ENCODE measurements at places on chromosomes 13 and 19.

DNA sequence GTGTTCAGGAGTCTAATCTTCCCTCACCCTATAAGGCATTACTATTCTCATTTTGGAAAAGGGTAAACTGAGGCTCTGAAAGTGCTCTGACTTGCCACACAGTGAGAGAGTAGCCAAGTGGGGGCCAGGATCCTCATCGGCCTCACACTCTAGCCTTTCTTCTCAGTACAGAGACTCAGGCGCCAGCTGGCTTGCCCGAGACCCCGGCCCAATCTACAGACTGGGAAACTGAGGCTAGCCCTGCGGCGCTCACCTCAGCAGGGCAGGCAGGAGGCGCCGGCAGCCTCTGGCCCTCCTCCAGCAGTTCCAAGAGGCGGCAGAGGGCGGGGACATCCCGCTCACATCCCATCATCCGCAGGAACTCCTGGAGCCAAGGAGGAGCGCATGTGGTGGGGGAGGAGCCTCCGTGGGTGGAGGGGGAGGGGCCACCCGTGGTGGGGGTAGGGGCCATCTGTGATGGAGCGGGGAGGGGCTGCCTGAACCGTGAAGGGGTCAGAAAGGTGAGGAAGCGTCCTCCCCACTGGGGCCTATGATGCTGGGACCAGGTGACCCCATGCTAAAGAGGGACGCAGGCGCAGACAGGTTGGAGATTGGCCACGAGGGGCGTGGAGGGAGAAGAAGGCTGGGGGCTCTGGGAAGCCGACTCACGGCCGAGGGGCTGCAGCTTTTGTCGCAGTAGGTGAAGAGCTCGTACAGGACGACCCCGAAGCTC, 8.7 kb upstream of the INSL3 start:
- DNase-seq, result no peak

DNA sequence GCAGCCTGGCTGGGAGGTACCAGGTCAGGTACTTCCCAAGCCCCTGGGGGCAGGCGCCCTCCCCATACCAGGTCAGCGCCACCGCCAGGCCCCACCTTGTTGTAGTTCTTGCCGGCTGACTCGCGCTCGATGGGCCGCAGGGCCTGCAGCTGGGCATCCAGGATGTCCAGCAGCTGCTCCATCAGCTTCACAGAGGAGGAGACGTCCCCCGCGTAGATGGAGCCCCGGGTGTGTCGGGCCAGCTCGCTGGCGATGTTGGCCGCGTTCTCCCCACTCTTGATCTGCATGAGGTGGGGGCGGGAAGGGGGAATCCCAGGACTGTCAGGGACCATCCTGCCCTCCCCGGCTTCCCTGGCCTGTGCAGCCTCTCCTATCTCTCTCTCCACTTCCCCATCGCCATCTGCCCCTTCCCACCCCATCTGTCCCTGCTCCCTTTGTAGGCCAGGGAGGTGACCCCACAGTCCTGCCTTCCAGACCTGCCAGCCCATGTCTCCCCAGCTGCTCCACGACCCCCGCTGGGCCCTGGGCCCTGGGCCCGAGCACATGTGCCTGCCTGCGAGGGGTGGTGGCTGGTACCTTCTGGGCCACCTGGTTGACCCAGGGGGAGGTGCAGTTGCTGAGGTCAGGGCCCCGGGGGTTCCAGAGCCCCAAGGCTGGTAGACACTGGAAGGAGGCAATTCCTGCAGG, 23.8 kb upstream of the ASF1B start:
- DNase-seq, result no peak

DNA sequence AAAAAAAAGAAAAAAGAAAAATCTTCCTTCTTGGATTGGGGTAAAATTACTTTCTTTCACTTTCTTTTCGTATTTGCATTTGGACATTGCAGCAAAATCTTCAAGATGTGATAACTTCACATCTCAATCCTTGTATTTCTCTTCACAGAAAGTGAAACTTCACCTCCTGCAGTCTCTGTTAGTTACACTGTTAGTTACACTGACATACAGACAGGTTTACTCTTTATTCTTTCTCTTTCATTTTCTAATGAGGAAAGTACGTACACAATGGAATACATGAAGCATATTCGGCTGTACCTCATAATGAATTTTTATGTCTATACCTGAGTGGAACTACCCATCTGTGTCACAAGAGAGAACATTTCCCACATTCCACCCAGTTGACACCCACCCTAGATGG, 459.1 kb upstream of the GPC6 start:
- no peak for DNase-seq

- DNase-seq, result no peak
Measured at GRCh38 chr13:52751196-52751595, 11.6 kb upstream of the CNMD start.

GRCh38 chr19:33291623-33292534, 10.5 kb downstream of the CEBPA start:
- DNase-seq, result no peak

DNA sequence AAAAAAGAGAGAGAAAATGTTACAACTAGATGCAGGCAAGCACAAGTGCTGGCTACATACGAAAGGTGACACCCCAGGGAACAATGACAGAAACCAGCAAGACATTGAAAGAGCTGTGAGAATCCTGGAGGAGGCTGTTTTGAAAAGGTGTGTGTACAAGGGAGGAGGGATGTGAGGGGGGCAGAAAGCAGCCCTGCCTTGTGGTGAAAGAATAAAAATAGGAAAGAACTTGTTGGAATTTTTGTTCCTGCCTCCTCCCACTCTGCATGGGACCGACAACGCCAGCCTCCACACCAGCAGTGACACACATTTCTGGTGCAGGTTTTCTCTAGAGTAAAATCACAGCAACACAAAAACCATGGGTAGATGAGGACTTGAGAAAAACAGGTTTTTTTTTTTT, 1258.6 kb downstream of the PCDH9 start:
- DNase-seq, result no peak

DNA sequence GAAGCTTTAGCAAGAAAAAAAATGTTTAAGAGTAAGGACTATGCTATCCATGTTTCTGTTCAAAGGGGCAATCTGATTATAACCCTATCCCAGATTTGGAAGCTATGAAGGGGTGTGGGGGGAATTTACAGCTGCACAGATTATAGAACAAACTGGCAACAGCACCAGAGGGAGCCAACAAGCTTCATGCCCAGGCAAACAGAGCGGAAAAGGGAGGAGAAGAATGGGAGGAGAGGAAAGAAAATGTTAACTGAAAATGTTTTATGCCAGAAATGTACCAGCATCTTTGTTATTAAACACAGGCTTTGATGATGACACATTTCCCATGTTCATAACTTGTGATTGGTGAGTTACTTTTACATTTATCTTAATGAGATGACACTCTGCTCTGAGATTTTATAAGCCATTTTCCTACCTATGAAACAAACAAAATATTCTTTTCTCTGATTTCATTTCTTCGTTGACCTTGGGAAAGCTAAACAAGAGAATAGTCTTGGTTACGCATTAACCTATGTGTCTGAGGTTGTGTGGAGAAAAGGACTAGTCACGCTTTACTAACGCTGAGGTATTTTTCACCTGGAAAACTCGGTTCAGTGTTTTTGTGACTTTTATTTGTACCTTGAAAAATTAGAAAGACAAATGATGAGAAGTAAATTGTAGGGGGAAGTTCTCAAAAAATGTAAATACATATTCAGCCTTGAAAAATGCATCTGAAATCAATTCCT, 235.8 kb upstream of the MIR17HG start:
- DNase-seq, result no peak

DNA sequence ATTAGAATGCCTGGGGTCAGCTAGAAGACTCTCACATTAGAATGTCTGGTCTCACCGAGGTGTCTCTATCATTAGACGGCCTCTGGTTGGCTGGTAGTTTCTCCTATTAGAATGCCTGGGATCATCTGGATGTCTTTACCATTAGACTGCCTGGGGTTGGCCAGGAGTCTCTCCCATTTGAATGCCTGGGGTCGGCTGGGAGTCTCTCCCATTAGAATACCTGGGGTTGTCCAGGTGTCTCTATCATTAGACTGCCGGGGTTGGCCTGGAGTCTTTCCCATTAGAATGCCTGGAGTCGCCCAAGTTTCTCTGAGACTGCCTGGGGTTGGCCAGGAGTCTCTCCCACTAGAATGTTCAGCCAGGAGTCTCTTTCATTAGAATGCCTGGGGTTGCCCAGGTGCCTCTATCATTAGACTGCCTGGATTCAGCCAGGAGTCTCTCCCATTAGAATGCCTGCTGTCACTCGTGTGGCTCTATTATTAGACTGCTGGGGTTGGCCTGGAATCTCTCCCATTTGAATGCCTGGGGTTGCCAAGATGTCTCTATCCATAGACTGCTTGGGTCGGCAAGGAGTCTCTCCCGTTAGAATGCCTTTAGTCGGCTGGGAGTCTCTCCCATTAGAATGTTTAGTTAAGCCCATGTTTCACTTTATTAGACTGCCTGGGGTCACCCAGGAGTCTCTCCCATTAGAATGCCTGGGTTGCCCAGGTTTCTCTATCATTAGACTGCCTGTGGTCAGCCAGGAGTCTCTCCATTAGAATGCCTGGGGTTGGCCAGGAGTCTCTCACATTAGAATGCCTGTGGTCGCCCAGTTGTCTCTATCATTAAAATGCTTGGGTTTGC, 1467.8 kb downstream of the UQCRFS1 start:
- no peak for DNase-seq

DNA sequence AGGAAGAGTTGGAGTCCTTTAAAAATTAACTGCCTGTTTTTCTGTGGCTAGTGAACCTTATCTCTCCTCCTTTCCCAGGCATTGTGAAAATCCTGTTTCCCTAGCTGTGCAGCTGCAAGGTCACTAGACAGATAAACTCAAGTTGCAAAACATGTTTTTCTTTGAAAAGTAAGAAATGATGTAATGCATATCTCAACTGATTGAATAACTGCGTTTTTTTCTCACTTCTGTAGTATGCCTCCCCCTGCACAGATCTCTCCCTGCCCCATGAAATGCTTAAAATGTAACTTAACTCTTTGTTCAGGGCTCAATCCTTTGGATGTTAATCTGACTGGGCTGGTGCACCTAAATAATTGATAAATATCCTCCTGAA, 27.7 kb upstream of the CYSLTR2 start:
- DNase-seq, result no peak

GRCh38 chr13:23599083-23599925, 29.1 kb downstream of the TNFRSF19 start:
- DNase-seq, result peak; percentile 35

Measured in EL (cell line).